ENCODE measurements at places on chromosomes 7 and 10.

DNA sequence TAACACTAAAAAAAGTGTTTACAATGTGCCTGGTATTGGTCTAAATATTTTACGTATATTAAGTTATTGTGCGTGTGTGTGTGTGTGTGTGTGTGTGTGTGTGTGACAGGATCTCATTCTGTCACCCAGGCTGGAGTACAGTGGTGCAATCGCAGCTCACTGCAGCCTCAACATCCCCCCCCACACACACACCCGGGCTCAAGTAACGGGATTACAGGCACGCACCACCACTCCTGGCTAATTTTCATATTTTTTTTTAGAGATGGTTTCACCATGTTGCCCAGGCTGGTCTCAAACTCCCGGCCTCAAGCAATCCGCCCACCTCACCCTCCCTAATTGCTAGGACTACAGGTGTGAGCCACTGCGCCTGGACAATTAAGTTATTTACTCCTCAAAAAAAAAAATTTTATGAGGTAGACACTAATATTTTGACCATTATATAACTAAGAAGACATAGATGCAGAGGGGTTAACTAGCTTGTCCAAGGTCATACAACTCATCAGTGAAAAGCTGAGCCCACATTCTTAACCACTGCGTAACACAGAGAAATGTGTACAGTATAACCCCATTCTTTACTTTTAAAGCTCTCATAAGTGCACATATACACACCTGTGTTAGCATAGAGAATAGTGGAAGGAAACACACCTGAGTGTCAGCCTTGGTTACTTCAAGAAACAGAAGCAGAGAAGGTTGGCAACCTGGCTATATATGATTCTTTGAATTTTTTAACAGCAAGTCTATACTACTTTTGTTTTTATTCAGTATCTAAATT, 35.0 kb downstream of the DNAJC12 start:
- DNase-seq: no peak

- no peak for DNase-seq
These were observed 183.9 kb upstream of the POM121L12 start for GRCh38 chr7:52851547-52851946.

- no peak for DNase-seq
These were observed 31.7 kb downstream of the CAMK2B start for GRCh38 chr7:44293561-44294324.

- no peak for DNase-seq
These were observed 550.2 kb downstream of the GALNT17 start for GRCh38 chr7:71682181-71682580.

GRCh38 chr7:3393862-3394261, 92.8 kb downstream of the SDK1 start:
- DNase-seq: no peak
